ENCODE measurements at places on chromosomes 4 and X.

GRCh38 chr4:154475820-154476219, 15.8 kb downstream of the DCHS2 start:
- no peaks in the 10 kb centered on the region for H3K4me1 ChIP-seq
- H3K27me3 ChIP-seq = peaks cover 16% of the 10 kb centered on the region
- no peak overlapping the region for H3K27ac ChIP-seq

DNA sequence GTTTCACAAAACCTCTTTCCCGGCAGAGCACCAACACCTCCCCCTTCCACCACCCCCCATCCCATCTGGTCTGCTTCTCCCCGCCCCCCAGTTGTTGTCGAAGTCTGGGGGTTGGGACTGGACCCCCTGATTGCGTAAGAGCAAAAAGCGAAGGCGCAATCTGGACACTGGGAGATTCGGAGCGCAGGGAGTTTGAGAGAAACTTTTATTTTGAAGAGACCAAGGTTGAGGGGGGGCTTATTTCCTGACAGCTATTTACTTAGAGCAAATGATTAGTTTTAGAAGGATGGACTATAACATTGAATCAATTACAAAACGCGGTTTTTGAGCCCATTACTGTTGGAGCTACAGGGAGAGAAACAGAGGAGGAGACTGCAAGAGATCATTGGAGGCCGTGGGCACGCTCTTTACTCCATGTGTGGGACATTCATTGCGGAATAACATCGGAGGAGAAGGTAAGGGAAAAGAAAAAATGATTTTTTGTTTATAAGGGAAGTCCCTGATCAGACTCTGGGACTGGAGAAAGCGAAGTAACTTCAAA, at the start of gene PDGFRA:
PDGFRA (plus strand) TSS at position 333 of the 541 bp plus-strand sequence. CDS start 29,476 bp downstream, outside the sequence.
- H3K4me1 ChIP-seq = peaks cover 49% of the 10 kb centered on the region
- DNase-seq = no peak
- peaks cover 82% of the 10 kb centered on the region for H3K27me3 ChIP-seq
- peak within 1 kb of the TSS; percentile 25 for H3K4me3 ChIP-seq
- H3K27ac ChIP-seq = no peak within 1 kb of the TSS
- peaks cover 3% of the 10 kb centered on the region for H3K36me3 ChIP-seq

DNA sequence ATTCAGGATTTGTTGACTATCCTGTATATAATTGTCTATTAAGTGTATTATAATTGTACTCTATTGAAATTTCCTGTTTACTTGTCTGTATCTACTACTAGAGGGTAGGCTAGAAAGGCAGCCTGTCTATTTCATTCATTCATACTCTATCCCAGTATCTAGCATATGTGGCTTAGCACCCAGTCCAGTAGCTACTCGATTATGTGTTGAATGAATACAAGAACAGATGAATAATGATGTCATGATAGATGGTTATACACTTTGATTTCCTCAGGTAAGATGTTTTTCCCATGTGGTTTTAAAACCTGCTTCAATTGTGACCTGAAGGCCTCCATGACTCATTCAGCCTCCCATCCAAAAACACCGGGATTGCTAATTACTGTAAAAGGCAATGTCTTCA, 68.0 kb downstream of the IL21 start:
- no peak for DNase-seq
- no peak overlapping the region for H3K4me3 ChIP-seq
- no peaks in the 10 kb centered on the region for H3K36me3 ChIP-seq

DNA sequence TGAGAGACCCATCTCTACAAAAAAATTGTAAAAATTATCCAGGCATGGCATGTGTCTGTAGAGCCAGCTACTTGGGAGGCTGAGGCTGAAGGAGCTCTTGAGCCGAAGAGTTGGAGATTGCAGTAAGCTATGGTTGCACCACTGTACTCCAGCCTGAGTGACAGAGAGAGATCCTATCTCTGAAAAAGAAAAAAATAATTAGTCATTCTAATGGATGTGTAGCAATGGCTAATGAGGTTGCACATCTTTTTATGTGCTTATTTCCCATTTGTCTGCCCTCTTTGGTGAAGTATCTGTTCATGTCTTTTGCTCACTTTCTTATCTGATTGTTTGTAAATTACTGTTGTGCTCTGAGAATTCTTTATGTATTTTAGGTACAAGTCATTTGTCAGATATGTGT, 19.0 kb upstream of the MAML3 start:
- H3K4me3 ChIP-seq = no peak overlapping the region
- H3K27ac ChIP-seq = no peak overlapping the region
- H3K36me3 ChIP-seq = no peaks in the 10 kb centered on the region
- peaks cover 5% of the 10 kb centered on the region for H3K4me1 ChIP-seq
- H3K27me3 ChIP-seq = peaks cover 8% of the 10 kb centered on the region

DNA sequence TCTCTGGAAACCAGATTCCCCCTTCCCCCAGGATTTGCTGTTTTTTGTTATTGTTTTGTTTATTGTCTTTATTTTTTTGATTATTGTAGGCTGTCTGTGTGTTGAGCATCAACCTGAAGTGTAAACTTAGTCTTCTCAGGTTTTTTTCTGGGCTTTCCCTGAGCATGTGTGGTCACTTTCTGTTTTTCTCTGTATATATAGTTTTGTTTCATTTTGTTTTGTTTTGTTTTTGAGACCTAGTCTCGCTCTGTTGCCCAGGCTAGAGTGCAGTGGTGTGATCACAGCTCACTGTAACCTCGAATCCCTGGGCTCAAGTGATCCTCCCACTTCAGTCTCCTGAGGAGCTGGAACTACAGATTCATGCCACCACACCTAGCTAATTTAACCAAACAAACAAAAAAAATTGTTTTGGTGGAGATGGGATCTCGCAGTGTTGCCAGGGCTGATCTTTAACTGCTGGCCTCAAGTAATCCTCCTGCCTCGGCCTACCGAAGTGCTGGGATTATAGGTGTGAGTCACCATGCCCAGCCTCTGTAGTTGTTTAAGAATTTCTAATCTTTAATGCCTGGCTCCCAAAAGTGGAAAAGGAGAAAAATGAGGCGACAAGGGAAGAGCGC, 9.1 kb downstream of the IL13RA1 start:
- no peaks in the 10 kb centered on the region for H3K4me1 ChIP-seq
- H3K27ac ChIP-seq = no peak overlapping the region
- no peaks in the 10 kb centered on the region for H3K36me3 ChIP-seq
- DNase-seq = no peak

- no peaks in the 10 kb centered on the region for H3K27me3 ChIP-seq
- H3K4me1 ChIP-seq = peaks cover 24% of the 10 kb centered on the region
- H3K27ac ChIP-seq = peak overlapping the region; percentile 83
- peak overlapping the region; percentile 42 for H3K4me3 ChIP-seq
These were observed 550.9 kb upstream of the BOD1L1 start for GRCh38 chr4:14178421-14178820.

DNA sequence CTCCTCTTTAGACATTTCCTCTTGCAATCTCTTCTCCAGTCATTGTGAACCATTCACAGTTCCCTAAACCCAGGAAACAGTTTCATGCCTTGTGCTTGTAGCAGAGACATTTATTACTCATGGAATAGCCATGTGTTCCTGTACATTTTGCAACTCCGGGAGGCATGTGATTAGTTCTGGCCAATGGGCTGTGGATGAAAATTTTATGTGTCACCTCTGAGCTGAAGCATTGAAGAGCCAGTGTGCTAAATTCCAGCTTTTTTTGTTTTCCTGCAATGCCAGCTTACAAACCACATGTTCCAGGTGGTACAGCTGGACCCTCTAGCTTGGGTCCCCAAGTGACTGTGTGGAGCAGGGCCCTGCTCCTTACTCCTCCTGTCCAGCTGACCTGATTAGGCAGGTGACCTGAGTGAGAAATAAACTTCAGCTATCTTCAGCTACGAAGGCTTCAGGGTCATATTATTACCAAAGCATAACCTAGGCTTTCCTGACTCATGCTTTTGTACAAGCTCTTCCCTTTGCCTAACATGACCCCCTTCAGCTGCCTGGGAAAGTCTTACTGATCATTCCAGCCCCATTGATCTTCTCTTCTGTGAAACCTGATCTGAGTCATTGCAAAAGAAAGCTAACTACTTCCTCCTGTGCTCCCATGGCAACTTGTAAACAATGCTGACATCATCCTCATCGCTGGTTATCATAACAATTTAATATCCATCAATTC, 200.4 kb downstream of the PTTG2 start:
- peaks cover 4% of the 10 kb centered on the region for H3K27me3 ChIP-seq
- H3K27ac ChIP-seq = peak overlapping the region; percentile 23
- peaks cover 30% of the 10 kb centered on the region for H3K4me1 ChIP-seq
- peak; percentile 58 for DNase-seq
- H3K36me3 ChIP-seq = peaks cover 2% of the 10 kb centered on the region

- H3K27ac ChIP-seq = no peak overlapping the region
- DNase-seq = no peak
- H3K4me1 ChIP-seq = no peaks in the 10 kb centered on the region
- no peak overlapping the region for H3K4me3 ChIP-seq
These were observed 104.9 kb upstream of the SOD3 start for GRCh38 chr4:24690436-24690835.

DNA sequence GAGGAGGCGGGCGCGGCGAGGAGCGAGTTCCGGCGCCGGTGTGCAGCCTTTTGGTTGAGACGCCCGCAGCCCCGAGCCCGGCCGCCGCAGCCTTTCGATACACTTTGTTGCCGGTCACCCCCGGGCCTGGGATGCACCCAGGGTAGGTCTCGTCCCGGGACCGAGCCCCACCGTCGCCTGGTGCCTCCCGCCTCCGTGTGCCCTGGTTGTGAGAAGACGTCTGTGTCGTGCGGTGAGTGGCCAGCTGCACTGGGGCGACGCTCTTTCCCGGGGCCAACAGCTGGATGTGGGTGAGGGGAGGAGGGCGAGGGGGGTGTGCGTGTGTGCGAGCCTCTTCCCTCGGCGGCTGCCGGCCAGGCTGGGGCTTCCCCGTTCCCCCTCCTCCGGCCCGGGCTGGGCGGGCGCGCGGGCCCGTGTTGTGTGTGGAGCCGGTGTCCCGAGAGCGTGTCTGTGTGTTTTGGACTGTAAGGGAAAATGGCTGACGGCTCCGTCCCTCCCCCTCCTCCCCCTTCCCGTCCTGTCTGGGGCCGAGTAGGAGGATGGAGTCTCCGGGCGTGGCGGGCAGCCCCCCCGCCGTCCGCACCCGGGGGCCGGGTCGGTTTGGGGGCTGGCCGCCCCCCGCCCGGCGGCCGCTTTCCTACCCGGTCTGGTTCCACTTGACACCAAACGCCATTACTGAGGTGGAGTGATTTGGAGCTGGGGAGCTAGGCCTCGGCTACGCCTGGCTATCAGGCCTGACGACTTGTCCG, 807 bp downstream of the USP9X start:
- H3K27ac ChIP-seq = peak overlapping the region; percentile 100
- peak; percentile 56 for DNase-seq
- peaks cover 22% of the 10 kb centered on the region for H3K36me3 ChIP-seq
- peak overlapping the region; percentile 77 for H3K4me3 ChIP-seq
- no peaks in the 10 kb centered on the region for H3K27me3 ChIP-seq

GRCh38 chr4:52249581-52249980, 198.5 kb downstream of the SPATA18 start:
- no peaks in the 10 kb centered on the region for H3K27me3 ChIP-seq
- no peaks in the 10 kb centered on the region for H3K4me1 ChIP-seq
- no peak overlapping the region for H3K4me3 ChIP-seq
- no peak overlapping the region for H3K27ac ChIP-seq
- no peaks in the 10 kb centered on the region for H3K36me3 ChIP-seq
- no peak for DNase-seq

DNA sequence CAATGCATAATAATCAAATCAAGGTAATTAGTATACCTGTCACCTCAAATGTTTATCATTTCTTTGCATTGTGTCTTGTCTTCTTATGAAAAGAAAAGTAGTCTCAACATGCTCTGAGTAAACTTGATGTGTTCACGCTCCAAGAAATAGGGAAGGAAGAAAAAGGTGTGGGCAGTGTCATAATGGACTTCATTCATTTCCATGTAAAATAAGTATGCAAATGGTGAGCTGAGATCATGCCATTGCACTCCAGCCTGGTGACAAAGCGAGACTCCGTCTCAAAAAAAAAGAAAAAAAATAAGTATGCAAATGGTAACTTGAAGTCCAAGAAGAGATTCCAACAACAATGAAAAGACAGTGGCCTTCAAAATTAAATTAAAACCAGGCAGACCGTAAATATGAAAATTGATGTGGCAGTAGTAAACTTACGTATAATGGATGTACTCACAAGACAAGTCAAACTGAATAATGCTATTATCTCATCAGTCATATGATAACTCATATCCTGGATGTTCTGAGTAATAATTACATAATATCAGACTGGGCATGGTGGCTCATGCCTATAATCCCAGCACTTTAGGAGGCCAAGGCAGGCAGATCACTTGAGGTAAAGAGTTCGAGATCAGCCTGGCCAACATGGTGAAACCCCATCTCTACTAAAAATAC, 6.0 kb upstream of the CWH43 start:
- H3K4me1 ChIP-seq = no peaks in the 10 kb centered on the region
- H3K4me3 ChIP-seq = no peak overlapping the region
- H3K27me3 ChIP-seq = peaks cover 24% of the 10 kb centered on the region
- no peak for DNase-seq
- H3K27ac ChIP-seq = no peak overlapping the region
- H3K36me3 ChIP-seq = no peaks in the 10 kb centered on the region

- H3K27ac ChIP-seq = no peak overlapping the region
- no peaks in the 10 kb centered on the region for H3K36me3 ChIP-seq
- DNase-seq = no peak
- H3K4me3 ChIP-seq = no peak overlapping the region
- peaks cover 4% of the 10 kb centered on the region for H3K27me3 ChIP-seq
These were observed 52.4 kb upstream of the GUCY1A1 start for GRCh38 chr4:155614111-155614762.

GRCh38 chrX:97021680-97022079, 138.0 kb downstream of the RPA4 start:
- no peaks in the 10 kb centered on the region for H3K36me3 ChIP-seq
- no peaks in the 10 kb centered on the region for H3K27me3 ChIP-seq

DNA sequence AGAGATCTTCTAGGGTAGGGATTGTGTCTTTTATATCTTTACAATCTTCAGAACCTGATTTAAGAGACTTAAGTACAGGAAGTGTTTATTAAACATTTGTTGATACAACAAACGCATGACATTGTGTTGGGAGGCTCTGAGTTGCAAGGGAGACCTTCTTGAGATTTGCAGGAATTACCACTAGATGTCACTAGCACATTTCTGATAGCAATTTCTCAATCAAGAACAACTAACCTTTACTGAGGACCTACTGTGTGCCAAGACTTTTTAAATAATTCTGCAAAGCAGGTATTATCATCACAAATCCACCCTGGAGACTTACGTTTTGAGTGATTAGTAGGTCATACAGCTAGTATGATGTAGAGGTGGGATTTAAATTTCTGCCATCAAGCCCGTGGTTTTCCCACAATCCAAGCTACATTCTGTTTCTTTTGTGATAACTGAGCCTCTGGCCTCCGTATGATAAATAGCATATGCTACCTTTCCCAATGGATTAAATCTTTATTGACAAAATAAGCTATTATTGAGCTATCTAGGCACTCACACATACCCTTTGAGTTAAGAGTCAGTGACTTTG, 986.0 kb downstream of the CCSER1 start:
- no peak for DNase-seq
- H3K27ac ChIP-seq = no peak overlapping the region
- no peak overlapping the region for H3K4me3 ChIP-seq
- no peaks in the 10 kb centered on the region for H3K4me1 ChIP-seq
- no peaks in the 10 kb centered on the region for H3K27me3 ChIP-seq

DNA sequence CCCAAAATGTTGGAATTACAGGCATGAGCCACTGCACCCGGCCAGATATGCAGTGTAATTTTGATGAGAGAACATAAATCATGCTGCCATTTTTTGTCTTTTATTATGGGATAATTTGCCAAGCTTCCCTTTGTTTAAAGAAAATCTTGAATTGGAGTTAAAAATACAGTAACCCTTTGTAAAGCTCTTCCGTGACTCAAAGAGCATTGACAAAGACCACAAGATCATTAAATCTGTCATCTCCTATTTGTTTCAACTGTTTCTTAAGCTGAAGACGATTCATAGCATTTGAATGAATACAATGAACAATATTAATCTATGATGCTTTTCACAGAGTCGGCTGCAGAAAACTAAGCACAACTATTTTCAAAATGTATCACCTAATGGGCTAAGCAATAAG, 132.6 kb downstream of the ANAPC4 start:
- H3K27me3 ChIP-seq = peaks cover 3% of the 10 kb centered on the region
- DNase-seq = no peak
- no peaks in the 10 kb centered on the region for H3K36me3 ChIP-seq
- no peak overlapping the region for H3K4me3 ChIP-seq

Measured in activated CD8-positive, alpha-beta T cell treated with anti-CD3 and anti-CD28 coated beads, Interleukin-2, amount 10 ng/mL, durations not matched to agents 7 days and 5 days (primary cell).